Stimulated activated CD4-positive, alpha-beta T cell treated with anti-CD3 and anti-CD28 coated beads, TNF-alpha, amount 100 ng/mL, for 1 hour (primary cell): ENCODE measurements at places on chromosomes 4 and X.

- no peak for DNase-seq
These were observed 30.3 kb downstream of the ARL9 start for GRCh38 chr4:56535915-56536314.

DNA sequence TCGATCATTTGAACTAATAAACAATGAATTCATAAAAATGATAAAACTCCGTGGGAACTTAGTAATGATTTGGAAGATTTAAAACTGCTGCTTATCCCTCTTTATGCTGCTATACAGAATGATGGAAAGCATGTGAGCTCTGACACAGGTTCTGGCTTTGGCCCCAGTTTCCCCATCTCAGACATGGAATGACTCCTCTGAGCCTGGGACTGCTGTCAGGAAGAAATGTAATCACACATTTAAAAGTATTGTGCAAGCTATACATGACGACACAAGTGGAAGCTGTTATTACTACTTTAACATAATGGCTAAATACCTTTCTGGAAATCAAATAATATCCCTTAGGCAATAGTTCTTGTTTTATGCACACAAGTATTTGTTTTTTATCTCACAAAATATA, 161.7 kb downstream of the DCHS2 start:
- DNase-seq = no peak

DNA sequence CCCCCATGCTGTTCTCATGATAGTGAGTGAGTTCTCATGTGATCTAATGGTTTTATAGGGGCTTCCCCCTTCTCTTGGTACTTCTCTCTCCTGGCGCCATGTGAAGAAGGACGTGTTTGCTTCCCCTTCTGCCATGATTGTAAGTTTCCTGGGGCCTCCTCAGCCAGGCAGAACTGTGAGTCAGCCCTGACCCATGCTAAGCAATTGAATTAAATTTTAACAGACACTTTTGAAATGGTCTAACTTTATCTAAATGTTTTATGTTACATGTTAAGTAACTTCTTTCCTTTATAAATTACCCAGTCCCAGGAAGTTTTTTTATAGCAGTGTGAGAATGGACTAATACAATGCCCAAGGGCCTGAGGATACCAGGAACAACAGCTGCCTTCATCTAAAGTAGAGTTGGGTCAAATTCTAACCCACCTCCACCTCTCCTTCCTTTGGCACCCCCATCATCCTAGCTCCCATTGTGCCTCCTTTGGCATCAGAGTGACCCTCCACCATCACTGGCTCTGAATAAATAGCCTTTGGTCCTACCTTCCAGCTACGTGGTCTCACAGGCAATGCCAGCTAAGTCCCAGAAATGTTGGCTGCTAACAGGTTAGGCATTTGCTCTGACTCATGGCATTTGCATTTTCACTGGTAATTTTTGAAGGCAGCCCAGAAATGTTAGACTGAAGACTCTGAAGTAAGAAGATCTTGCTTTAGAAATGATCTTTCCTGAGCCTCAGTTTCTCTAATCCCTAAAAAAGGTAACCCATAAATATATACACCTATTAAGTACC, 182.1 kb downstream of the MOSPD2 start:
- DNase-seq = no peak

DNA sequence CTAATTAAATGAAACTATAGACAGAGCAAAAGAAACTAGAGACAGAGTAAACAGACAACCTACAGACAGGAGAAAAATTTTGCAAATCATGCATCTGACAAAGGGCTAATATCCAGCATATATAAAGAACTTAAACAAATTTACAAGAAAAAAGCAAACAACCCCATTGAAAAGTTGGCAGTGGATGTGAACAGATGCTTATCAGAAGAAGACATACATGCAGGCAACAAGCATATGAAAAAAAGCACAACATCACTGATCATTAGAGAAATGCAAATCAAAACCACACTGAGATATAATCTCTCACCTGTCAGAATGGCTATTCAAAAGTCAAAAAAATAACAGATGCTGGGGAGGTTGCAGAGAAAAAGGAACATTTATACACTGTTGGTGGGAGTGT, 14.8 kb downstream of the ZNF280C start:
- DNase-seq = no peak

- DNase-seq = no peak
These were observed 23.0 kb downstream of the GAB1 start for GRCh38 chr4:143359644-143360193.

DNA sequence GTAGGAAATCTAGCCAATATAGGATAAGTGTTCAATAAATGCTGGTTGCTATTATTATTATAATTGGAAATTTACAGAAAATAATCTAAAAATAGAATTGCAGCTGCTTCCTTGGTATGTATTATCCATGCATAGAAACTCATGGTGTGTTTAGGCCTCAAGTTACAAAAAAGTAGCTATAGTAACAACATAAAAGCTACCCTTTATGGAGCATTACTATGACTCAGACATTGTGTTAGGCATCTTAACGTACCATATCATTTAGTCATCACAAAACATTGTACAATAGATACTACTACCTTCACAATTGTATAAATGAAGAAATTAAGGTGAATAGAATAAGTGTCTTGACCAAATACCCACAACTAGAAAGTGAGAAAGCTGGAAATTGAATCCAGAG, 126.9 kb upstream of the NRK start:
- DNase-seq = no peak

DNA sequence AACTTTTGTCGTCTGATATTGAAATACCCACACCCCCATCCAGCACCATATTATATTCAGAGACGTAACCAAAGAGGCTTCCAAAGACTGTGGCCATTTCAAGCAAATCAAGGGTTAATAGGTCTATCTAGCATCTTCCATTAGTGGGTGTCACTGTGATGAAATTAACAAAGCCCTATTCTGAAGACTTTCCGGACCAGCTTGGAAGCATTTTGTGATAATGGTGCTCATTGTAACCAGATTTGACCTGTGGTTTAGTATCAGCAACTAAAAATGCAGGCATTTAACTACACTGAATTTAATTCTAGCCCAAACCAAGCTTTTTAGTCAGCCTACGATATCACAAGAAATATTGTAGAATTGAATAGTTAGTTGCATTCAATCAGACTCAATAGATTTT, 309.7 kb upstream of the TENM3 start:
- no peak for DNase-seq
